ENCODE measurements at places on chromosomes 12 and 14. TPM values are rescaled to one million over a fixed set of nuclear protein-coding genes. Genes with fewer than 3 reads are reported as not detected.

DNA sequence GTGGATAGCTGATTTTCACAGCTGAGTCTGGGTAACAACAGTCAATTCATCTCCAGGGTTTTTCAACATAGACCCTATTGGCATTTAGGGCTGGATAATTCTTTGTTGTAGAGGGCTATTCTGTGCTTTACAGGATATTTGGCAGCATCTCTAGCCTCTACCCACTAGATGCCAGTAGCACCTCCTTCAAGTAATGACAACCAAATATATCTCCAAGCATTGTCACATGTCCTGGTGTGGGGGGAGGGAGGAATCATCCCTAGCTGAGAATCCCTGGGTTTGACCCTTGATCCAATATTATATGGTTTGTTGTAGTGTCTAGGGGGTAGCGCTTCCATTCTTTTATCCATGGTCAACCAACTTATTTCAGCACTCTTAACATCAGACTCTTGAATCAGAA is 157.2 kb downstream of the ANO4 start:
- DNase-seq: no peak

The KRT6C gene
- not detected for polyA plus RNA-seq

DNA sequence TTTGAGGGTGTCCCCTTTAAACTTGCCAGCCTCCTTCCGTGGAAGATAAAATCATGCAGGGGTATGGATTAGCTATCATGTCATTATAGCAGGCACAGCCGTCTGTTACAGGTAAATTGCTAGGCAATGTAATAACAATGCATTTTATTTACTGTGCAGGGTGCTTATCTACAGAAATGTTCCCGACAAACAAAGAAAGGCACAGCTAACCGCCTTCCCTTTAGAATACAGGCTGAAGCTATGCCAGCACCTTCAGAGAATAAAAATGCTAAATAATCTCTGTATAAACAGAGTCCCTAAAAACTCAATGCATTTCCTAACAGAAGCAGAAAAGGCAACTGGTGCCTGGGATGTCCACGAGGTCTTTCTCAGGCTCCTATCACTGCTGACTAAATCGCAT is 239.2 kb downstream of the SPTSSA start:
- DNase-seq: no peak

The GDF11 gene
- 0.55 TPM for polyA plus RNA-seq

GRCh38 chr12:125013816-125014442 is 20.5 kb downstream of the BRI3BP start:
- DNase-seq: no peak

DNA sequence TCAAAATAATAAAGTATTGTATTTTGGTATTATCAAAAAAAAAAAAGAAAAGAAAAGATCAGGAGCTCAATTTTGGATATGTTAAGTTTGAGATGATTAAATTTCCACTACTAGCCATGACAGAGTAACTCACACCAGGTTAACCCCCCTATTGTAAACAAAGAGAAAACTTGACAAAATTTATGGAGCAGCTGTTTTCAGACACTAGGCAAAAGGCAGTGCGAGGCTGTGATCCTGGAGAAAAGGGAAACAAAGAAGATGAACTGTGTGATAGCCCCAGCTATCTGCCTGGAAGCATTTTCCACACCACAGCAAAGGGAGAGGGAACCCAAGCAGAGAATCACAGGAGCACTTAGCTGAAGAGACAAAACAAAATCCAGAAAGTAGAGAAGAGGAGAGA is 145.0 kb downstream of the KIF21A start:
- no peak for DNase-seq

- DNase-seq: no peak
Observed at GRCh38 chr12:74412606-74413230, 124.9 kb upstream of the ATXN7L3B start.

The SDSL gene
- polyA plus RNA-seq: 93.1 TPM

DNA sequence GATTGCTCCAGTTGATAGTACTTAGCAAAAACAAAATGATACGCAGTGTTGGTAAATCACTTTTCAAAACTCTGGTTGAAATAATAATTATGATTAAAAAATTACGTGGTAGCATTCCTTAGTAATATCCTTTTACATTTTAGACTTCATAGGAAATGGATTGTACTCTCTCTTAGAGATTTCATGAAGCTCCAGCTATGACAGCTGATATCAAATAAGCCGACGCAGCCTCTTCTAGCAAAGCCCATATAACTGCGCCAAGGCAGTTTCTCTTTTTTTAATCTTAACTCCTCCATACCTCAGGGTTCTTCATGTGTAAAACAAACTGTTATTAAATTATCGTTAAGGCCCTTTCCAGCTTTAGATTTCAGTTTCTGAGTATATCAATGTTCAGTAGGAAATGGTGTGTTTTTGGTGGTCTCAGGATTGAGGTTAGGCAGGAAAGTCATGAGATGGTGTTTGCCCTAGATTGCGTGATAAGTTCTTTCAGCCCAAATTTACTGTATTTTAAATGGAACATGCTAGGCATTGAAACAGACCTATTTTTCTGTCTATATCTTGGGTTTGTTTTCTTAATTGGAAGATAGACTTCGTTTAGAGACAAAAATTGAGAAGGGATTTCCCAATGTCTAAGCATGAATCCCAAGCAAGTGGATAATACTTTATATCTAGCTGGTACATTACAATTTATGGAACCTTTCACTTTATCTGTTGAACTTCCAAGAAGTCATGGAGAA is 902 bp upstream of the CFL2 start:
- no peak for DNase-seq

DNA sequence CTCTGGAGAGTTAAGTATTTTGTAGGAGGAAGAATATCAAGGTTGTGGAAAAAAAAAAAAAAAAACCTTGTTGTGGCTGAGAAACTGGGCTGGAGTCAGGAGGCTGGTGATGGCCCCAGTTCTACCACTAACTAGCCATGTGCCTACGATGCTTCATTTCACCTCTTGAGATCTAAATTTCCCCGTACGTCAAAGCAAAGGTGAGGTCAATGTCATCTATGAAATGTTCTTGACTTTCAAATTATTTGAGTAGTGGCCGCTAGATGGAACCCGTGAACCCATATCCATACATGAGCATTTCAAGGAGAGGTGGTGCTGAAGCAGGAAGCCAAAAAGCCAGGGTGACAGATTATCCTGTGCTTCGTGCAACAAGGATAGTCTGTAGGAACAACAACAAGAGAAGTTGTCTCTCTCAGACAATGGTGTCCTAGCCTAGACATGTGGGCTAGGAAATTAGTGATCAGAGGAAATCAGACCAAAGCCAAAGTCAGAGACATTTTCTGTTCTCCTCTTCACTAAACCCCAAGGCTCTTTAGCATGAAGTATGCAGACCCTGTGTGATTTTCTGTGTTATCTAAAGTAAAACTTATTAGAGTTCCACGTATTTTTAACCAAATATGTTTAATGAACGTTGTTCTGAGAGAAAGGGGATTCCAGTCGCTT is 95.5 kb upstream of the ETV6 start:
- no peak for DNase-seq

- no peak for DNase-seq
Observed at GRCh38 chr12:58554522-58555157, 365.7 kb downstream of the LRIG3 start.

DNA sequence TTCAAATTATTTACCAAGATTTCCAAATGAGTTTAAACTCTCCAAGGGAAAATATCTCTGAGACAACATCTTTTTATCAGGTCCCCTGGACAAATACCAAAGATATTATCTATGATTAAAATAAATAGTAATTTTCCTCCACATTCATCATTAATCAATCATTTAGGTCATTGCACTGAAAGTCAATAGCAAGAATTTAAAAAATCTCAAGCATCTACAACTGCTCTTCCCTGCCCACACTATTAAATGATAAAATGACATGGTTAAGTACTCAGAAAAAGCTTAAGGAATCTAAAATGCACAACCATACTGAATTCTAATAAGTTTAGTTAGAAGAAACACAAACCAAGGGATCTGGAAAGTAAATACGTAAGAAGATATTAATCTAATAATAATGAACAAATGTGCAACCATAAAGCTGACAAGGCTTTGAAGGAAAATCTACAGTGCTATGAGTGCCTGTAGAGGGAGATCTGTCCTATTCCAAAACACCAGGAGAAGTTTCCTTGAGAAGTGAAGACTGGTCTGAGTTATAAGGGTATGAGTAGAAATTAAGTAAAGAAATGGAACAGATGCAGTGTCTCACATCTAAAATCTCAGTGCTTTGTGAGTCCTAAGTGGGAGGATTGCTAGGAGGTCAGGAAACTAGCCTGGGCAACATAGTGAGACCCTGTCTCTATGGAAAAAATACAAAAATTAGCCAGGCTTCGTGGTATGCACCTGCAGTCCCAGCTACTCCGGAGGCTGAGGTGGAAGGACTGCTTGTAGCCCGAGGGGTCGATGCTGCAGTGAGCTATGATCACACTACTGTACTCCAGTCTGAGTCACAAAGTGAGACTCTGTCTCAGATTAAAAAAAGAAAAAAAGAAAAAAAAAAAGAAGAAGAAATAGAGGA is 19.2 kb downstream of the INTS13 start:
- no peak for DNase-seq

GRCh38 chr14:73743431-73743931 is 29.3 kb upstream of the PNMA1 start:
- no peak for DNase-seq

DNA sequence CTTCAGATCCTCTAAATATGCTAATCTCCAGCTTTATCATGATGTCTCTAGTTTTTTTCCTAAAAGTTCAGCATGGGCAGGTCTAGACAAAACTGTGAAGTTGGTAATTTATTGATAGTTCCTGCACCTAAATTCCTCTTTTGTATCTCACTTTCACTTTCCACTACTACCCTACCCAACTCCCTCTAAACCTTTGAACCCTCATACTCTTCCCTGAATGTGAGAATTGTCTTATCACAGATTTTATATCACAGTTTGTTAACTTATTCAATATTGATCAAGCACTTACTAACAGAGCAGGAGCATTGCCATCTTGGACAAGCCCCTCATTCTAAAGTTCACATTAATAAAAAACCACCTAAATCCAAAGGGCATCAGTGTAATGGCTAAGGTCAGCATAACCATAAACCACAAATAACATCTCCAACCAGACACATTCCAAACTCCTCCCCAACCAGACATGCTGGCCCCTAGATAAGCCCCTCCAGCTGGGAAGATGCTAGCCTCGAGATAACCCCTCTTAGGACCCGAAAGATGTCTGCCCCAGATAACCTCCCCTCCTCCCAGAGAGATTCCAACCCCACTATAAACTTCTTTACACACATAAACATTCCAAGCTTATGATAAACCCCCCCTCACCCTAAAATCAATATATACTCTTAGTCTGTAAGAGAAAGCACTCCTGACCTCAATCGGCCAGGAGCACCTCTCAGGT is 78.7 kb downstream of the FSCB start:
- DNase-seq: no peak

- no peak for DNase-seq
Observed at GRCh38 chr12:120961604-120962531, 16.5 kb upstream of the HNF1A start.

- no peak for DNase-seq
Observed at GRCh38 chr12:63994704-63995103, 150.2 kb downstream of the SRGAP1 start.

The LLPH gene
- polyA plus RNA-seq: 18.1 TPM

GRCh38 chr12:108129017-108129812 is at the start of gene WSCD2:
Gene WSCD2 (plus strand): TSS chr12:108129288. CDS start chr12:108195833, 66,545 bp downstream.
- DNase-seq: no peak

The SPTLC2 gene
- 3.9 TPM for polyA plus RNA-seq

The GYS2 gene
- polyA plus RNA-seq: 48.5 TPM

The COX6A1 gene
- polyA plus RNA-seq: 621 TPM

The SLC22A17 gene
- polyA plus RNA-seq: 2.7 TPM

The MYRFL gene
- polyA plus RNA-seq: 0.19 TPM

GRCh38 chr12:4771172-4771959 is 51.2 kb downstream of the GALNT8 start:
- DNase-seq: no peak

The LRTM2 gene
- not detected for polyA plus RNA-seq

Measured in liver (tissue), 10 donors.